ENCODE measurements at places on chromosomes 5 and 9.

DNA sequence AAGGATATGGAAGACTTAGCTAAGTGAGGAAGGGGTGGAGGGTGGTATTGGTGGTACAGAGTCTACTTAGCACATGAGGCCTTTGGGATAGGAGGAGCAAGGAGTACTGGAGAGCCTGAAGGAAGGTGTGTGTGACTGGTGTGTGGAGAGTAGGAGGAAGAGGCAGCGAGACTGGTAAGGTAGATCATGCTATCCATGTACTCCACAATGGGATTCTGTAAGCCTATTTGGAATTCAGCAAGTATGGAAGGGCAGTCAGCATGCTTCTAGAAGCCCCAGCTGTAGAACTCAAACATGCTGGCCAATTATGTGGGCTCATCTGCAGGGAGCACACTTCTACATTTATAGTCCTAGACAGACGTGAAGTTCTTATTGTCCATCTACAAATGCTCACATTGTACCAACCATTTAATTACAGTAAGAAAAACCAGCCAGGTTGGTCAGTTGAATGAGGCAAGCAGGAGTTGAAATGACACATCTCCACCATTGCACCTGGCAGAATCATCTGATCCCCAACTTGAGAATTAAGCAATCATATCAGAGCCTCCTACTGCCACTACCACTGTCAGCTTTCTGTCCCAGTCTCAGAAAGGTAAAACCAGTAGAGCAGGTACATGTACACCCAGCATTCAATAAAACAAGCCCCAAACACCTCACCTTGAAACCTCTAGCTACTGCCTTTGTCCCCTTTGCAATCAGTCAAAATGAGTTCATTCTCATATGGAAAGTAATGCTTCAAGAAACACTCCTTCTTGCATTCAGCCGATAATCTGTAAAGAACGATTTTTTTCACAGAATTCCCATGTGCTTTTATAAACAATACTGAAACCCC lies 60.9 kb upstream of the GLRX start:
- no peak for DNase-seq

DNA sequence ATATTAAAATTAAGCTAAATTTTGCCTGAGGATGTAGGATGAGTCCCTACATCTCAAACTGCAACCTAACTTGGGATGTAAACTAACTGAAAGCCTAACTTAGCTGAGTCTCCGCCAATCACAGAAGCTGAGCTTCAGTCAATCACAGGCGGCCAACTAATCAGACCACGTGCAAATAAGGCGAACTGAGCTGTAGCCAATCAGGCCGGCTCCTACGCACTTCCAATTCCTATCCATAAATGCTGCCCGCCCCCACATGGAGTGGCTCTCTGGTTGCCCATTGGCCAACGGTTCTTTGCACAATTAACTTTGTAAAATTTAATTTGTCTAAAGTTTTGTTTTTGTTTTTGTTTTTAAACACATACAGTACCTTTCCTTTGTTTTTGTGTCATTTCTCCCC lies 13.9 kb upstream of the GPX8 start:
- DNase-seq = no peak

- DNase-seq = no peak
Measured at GRCh38 chr9:114827641-114828302, 21.9 kb upstream of the TNFSF15 start.

- DNase-seq = no peak
Measured at GRCh38 chr9:109335121-109335520, 14.3 kb upstream of the EPB41L4B start.

DNA sequence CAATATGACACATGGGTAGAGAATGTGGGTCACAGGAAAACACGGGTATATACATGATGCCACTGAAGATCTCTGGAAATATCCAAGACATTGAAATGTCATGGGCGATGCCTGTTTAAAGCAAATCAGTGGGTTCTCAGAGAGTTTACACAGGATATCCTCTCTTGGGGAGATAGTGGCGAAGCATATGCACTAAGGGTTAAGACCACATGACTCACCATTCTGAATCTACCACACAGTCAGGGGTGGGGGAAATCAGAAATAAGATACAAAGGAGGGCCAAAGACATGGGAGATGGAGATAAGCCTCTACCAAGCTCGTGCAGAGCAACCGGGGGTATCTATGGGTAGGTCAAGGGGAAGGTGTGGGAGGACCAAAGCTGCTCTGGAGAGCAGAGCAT lies 58.8 kb downstream of the SH3PXD2B start:
- DNase-seq = no peak

DNA sequence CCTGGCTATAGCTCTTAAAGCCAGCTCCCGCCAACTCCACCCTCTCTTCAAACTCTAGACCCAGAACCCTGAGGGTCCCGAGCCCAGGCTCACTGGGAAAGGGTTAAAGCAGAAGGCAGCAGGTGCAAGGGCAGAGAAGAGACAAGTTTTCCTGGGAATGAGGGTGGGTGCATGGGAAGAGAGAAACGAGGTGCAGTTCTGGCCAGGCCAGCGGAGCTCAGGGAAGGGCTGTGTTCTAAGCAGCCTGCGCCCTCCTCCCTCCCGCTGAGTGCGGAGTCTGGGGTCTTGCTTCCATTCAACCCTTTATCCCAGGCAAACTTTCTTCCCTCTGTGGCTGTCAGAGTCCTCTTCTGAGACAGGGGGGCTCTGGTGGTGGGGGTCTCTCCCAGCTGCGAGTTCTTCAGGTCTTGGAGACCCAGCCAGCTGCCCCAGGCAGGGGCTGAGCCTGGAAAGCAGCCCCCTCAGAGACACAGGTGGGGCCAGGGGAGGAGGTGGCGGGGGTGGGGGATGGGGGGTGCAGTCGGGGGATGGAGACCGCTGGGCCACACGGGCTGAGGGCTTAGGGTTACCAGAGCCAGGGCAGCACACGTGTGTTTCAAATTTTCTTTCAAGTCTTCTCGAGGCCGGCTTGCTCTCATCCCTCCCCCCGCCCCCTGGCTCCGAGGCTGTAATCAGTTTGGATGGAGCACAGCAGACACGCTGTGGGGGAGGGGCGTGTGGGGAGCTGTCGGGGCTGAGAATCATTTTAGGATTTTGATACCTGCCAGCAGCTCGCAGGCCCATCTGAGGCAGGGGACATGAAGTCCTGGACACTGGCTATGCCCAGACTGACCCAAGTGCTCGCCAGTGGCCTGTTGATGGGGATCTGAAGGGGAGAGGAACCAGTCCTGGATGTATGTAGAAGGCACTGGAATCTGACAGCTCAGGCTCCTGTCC lies 169.6 kb upstream of the SMIM23 start:
- no peak for DNase-seq
